ENCODE measurements at places on chromosomes 12 and 14. TPM values are rescaled to one million over a fixed set of nuclear protein-coding genes. Genes with fewer than 3 reads are reported as not detected.

Gene KLRC1
- 0.49 TPM for total RNA-seq

DNA sequence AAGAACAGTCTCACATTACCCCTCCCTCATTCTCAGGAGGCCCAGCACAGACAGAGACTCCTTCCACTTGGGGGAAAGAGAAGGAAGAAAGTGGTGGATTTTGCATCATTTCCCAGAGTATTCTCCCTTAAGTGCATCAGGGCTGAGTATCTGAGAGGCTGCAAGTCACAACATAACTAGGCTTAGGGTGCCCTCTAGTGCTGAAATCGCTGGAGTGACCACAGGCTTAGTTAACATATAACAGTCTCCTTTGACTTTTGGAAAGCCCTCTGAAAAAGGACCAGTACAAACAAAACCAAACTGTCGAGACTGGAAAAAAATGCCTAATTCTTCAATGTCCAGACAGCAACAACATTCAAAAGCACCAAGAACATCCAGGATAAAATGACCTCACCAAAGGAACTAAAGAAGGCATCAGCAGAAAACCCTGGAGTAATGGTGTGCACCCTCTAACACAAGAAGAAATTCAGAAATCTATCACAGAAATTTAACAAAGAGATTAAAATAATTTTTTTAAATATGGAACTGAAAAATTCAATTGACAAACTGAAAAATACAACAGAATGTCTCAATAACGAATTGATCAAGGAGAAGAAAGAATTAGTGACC, 412.3 kb downstream of the RPS29 start:
- no peak overlapping the region for H3K27ac ChIP-seq
- H3K36me3 ChIP-seq, result no peaks in the 10 kb centered on the region
- H3K27me3 ChIP-seq, result no peaks in the 10 kb centered on the region
- H3K4me3 ChIP-seq, result no peak overlapping the region

- DNase-seq, result no peak
- no peak overlapping the region for H3K4me3 ChIP-seq
- H3K4me1 ChIP-seq, result peaks cover 2% of the 10 kb centered on the region
- no peaks in the 10 kb centered on the region for H3K27me3 ChIP-seq
- no peaks in the 10 kb centered on the region for H3K36me3 ChIP-seq
These were observed 1.5 kb upstream of the PCK2 start for GRCh38 chr14:24092505-24093206.

GRCh38 chr14:103696466-103697071, 18.7 kb downstream of the XRCC3 start:
- peak; percentile 83 for DNase-seq
- H3K27me3 ChIP-seq, result no peaks in the 10 kb centered on the region
- peak overlapping the region; percentile 11 for H3K27ac ChIP-seq
- H3K4me3 ChIP-seq, result no peak overlapping the region
- peaks cover 64% of the 10 kb centered on the region for H3K36me3 ChIP-seq

DNA sequence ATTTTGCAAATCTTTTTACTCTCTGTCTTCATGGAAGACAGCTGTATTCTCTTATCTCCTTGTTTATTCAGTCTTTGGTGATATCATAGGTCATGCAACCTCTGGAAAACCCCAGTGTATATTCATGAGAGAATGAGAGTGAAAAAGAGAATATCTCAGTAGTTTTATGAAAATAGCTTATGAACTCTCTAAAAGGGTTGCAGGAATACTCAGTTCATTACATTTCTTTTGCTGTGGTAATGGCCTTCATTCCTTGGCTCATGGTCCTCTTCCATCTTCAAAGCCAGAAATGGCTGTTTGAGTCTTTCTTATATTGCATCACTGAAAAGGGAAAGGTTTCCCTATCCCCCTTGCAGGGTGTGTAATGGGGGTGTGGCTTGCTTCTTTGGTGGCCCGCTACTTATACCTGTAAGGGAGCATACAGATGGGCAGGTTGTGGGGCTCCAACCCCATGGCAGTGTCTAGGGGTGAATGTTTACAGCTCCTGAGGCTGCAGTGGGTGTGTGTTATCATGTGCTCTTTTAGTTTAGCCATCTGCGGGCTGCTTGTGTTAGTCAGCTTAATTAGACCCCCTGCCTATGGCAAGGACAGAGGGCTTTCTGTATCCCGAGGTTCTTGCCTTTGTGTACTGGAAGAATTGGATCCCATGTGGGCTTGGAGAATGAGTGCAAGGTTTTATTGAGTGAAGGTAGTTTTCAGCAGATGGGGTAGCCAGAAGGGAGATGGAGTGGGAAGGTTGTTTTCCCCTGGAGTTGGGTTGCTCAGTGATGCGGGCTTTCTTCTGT, 150.2 kb downstream of the CCDC91 start:
- H3K36me3 ChIP-seq, result no peaks in the 10 kb centered on the region
- no peak overlapping the region for H3K27ac ChIP-seq
- no peak for DNase-seq
- no peaks in the 10 kb centered on the region for H3K4me1 ChIP-seq
- no peaks in the 10 kb centered on the region for H3K27me3 ChIP-seq
